Endothelial cell (in vitro differentiated cells): ENCODE measurements at places on chromosomes 3 and 15.

DNA sequence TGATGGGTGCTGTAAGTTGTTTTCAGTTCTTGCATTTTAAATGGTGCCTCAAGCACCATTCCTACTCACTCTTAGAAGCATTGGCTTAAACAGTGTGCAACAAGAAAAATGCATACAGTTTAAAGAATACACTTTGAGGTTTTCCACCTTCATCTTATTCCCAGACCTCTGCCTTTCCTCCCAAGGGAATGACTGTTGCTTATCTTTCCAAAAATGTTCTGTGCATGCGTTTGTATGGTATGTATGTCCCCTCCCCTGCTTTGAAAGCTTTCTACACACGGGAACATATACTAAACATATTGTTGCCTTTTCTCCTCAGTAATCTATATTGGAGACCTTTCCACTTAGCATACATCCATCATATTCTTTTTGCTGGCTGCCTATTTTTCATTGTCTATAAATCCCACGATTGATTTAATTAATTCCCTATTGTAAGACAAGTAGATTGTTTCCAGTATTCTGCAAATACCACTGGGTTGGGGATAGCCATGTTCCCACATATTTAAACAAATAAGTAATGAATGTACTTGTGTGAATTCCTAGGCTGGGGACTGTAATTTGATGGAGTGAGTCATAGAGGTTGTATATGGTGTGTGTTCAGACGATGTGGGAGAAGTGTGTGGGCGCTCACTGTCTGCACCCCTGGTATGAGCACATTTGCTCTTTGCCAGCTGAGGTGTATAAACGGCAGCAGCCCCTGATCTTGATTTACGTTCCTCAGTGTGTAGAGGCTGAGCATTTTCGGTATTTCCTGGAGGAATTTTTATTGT lies 5.8 kb downstream of the TRAK1 start:
- DNase-seq, result no peak

GRCh38 chr3:32814361-32814760 lies 3.4 kb upstream of the TRIM71 start:
- no peak for DNase-seq

DNA sequence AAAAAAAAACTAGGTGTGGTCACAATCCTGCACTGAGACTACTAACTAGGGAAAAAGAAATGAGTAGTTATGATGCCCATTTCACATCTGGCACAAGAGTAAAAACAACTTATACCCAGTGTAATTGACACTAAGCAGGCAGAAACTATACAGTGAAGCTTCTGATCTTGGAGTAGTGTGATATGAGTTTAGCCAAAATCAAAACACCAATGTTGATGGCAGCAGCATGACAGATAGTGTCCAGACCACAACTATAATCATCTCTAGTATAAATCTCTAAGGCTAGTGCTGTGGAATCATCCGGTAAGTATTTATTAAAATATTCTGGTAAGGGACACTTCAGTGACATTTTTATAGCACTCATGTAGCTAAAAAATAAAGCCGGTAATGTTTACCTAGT lies 108.5 kb upstream of the EPHA6 start:
- DNase-seq, result no peak

DNA sequence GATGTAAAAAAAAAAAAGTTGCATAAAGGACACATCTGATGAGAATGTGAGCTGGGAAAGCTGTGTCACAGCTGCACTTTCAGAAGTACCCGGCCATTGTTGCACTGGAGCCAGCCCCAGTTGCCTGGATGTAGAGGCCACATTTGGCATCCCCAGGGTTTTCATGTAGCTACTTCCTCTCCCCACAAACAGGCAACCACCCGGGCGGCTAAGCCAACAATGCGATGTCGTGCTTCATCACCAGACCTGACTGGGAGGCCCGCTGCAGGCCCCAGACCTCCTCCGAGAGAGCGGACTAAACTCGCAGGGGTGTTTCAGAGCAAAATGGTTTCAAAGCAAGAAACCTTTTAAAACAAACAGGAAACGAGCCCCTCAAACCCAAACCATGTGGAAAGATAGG lies 142.3 kb downstream of the TMCO5A start:
- no peak for DNase-seq

- DNase-seq, result no peak
Measured at GRCh38 chr3:53161450-53161819, 426 bp downstream of the PRKCD start.

GRCh38 chr3:71695000-71695482 lies 30.2 kb downstream of the EIF4E3 start:
- DNase-seq, result no peak

DNA sequence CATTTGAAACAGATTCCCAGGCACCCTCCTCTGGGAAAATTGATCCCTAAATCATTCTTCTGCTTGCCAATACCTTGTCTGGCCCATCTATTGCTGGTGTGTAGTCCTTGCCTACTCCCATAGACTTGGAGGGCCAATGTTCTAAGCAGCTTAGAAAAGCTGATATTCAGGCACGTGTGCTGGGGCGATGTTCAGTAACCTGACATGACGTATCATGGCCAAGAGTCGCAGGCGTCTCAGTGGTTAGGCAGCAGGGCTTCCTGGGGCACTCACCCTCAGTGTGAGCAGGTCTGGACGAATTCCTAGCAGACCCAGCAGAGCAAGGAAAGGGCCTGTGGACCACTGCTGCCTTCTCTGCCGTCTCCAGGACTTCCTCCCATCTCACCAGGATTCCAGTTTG lies 21.6 kb downstream of the EPHB1 start:
- DNase-seq, result no peak

DNA sequence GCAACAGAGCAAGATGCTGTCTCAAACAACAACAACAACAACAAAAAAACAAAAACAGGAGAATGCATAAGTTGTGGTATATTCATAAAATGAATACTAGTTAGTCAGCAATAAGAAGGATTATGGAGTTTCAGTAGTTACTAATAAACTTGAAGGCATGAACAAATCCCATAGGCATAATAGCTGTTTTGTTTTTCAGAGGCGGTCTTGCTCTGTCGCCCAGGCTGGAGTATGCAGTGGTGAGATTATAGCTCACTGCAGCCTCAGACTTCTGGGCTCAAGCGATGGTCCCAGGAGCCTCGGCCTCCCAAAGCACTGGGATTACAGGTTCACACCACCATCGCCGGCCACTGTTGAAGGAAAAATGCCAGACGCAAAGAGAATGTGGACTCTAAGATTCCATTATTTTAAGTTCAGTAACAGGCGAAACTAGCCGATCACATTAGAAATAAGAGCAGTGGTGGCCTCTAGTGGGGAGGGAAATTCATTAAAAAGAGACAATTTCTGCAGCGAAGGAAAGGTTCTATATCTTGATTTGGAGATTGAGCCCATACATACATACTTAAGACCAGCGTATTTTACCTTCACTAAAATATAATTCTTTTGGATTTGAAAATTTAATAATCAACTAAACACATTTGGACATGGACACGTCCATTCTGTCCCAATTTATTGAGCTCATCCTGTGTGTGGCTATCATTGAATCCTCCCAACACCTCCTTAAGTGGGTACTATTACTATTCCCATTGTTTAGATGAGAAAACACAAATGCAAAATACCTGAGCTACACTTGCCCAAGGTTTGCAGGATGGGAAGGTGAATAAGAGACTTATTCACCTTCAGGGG lies 27.4 kb upstream of the HDAC11 start:
- DNase-seq, result peak; percentile 45

DNA sequence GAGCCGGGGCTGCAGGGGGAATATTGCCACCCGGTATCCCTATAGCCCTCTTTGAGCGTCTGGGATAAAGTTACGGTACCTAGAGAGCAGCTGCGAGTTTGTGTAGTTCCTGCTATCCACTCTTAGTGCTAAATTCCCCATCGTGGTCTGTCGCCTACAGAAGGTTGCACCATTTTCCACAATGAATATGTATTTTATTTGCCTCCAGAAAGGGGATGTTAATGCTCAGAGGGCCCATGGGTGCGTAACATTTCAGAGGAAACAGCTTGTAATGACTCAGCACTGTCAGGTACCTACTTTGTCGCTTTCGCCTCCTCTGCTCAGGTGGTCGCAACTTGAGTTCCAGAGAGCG lies 1.1 kb downstream of the SLCO3A1 start:
- no peak for DNase-seq

DNA sequence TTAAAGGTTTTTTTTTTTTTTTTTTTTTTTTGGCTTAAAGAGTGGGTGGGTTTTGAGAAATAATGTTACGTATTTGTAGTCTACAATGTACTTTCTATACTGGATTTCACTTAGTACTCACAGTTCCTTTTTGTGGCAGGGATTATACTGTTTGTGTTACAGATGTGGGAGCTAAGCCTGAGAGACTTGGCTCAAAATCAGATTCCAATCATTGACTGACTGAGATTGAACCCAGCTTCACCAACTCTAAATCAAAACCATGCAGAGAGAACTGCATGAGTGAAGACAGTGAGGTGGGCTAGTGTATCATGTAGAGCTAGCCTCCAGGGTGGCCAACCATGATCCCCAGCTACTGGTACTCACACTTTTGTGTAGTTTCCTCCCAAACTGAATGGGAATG lies 68.0 kb downstream of the TMEM108 start:
- no peak for DNase-seq

- DNase-seq, result no peak
Measured at GRCh38 chr3:170594528-170594927, 8.7 kb upstream of the SLC7A14 start.

DNA sequence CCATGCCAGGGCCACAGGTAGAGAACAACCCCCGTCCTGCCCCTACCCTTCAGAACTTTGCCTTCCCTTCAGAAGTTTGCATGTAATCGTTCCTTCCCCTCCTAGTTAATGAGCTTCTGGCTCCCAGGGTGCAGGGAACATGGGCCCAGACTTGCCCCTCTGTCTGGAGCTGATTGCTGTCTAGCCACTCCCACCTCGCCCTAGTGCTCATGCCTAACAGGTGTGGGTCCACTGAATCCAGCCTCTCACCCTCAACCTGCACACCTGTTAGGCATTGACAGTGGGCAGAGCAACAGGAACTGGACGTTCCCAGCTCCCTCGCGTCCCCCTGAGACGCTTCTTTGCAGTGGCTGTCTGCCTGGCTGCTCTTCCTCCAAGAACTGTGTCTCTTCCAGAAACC lies 40.3 kb downstream of the WNT5A start:
- DNase-seq, result no peak

DNA sequence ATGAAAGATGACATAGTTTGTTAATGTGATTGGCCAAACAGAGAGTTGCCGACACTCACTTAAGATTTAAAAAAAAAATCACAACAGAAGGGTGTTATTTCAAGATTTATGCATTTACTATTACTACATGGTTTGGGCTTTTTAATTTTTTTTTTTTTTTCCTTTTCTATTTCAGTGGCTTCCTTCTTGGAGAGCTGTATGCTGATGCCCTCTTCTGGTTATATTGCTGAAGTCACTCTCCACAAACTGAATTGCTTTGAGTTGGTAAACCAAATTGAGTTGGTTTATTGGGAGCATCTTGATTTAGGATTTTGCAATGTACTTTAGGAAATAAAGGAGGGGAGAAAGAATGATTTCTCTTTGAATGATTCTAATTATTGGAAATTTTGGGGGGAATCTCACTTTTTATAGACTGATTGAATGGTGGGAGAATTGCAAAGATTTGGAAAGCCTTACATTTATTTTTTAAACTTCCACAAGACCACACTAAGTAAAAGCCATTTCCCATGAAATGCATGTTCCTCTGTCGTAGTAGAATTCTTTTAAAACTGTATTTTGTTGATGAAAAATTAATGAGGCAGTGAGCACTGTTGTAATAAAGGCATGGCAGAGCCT lies 186.6 kb upstream of the FEZF2 start:
- DNase-seq, result no peak

- DNase-seq, result peak; percentile 31
Measured at GRCh38 chr15:37095770-37096557, 4.4 kb downstream of the MEIS2 start.

DNA sequence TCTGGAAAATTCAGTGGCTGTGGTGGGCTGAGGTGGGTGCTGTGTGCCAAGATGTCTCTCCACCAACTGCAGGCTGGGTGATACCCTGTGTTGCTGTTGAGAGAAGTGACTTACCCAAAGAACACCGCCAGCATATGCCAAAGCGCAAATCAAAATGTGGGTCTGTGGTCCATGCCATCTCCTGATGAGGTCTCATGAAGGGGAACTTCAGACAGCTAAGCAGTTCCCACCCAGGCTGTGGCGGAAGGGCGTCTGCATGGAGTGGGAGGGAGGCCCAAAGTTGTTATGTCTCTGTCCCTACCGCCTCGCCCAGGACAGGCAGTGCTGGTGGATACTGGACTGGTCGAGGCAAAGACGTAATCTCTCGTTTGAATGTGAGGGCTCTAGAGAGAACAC lies 70.9 kb upstream of the PLXNA1 start:
- no peak for DNase-seq
